ENCODE measurements at places on chromosomes 6 and 20.

DNA sequence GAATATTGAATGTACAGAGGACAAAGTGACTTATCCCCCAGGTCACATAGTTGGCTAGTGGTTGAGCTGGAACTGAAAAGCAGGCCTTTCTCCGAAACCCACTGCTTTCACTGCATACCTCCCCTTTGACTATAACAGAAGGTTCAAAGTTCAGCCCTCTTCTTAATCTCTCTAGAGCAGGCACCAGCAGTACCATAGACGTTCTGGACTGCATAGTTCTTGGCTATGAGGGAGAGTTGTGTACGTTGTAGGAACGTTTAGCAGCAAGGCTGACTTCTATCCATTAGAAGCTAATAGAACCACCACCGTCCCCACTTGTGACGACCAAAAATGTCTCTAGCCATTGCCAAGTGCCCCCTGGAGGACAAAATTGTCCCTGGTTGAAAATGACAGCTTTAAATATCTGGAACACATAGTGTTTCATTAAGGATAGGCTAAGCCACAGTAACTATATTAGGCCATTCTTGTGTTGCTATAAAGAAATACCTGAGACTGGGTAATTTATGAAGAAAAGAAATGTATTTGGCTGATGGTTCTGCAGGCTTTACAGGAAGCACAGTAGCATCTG is 123.8 kb upstream of the MTHFD1L start:
- no peak for DNase-seq

- no peak for DNase-seq
Observed at GRCh38 chr20:24810676-24811407, 138.2 kb upstream of the CST7 start.

GRCh38 chr6:41630946-41631345 is 7.3 kb upstream of the MDFI start:
- no peak for DNase-seq

DNA sequence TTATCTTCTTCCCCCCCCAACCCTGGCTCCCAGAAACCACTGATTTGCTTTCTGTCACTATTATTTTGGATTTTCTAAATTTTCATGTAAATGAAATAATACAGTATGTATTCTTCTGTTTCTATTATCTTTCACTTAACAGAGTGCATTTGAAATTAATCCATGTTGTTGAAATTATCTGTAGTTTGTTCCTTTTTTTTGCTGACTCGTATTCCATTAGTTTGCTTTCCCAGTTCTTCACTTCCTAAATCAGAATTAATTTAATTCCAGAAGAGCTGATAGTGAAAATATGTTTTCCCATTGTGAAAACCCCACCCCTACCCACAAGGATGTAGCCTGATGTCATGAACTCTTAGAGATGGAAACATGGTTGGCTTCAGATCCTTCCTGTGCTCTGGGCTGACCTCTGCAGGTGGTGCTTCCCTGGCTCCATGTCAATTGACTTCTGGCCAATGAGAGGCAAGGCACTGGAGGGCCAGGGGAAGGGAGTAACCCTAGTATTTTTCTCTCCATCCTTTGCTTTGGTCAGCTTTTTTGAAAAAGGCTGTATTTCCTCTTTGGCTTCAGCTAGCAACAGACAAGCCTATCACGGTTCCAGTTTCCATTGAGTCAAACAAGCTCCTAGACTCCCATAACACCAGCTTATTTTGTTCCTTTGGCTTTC is 244.4 kb upstream of the HSF2 start:
- DNase-seq = no peak

DNA sequence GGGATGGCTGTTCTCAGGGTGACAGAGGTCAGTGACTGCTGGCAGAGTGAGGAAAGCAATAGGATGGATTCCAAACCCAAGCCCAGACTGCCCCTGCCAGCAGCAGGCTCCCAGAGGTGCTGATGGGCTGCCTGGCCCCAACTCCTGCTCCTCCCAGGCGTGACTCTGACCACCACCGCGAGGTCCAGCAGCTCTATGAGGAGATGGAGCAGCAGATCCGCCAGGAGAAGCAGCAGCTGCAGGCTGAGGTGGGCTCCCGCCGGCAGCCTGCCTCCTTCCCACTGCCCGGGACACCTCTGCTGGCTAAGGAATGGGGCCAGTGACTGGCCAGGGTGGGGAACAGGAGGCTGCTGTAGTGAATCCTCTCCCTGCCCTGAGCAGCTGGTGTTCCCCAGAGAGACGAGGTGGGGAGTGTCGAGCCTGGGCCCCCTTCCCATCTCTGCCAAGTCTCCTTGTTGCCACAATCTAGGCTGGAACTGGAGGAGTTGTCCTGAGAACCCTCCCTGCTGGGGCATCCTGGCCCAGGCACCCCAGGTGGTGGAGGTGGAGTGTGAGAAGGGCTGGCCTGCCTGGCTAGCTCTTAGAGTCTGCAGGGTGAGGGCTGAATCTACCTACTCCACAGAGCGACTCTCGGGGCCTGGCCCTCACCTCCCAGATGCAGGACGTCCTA is 20.4 kb downstream of the RAB44 start:
- no peak for DNase-seq

DNA sequence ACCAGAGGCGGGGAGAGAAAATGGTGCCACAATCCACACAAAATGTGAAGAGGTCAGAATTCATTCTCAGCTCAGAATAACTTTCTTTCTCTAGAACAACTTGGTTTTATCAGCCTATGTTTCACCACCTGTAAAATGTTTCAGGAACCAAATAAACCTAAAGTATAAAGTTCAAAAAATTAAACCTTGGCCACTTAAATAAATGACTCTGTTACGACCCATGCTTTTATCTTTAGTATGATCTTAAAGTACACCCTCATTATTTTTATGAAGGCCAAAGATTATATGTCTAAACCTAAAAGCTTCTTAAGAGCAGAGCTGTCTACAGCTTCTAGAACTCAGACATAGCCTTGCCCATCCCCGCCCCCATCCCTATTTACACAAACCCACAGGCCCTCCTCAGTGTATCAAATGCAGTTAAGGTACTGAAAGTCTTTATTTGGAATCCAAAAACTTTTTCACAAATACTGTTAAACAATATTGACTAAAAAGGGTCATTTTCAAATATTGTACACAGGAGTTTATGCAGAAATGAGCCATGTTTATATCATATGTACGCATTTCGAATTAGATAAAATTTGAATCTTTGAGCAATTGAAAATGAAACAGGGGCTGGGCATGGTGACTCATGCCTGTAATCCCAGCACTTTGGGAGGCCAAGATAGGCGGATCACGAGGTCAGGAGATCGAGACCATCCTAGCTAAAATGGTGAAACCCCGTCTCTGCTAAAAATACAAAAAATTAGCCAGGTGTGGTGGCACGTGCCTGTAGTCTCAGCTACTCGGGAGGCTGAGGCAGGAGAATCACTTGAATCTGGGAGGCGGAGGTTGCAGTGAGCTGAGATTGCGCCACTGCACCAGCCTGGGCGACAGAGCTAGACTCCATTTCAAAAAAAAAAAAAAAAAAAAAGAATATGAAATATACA is 5.7 kb upstream of the NHSL1 start:
- no peak for DNase-seq

- DNase-seq = no peak
Observed at GRCh38 chr6:4533576-4533975, 242.6 kb upstream of the CDYL start.

DNA sequence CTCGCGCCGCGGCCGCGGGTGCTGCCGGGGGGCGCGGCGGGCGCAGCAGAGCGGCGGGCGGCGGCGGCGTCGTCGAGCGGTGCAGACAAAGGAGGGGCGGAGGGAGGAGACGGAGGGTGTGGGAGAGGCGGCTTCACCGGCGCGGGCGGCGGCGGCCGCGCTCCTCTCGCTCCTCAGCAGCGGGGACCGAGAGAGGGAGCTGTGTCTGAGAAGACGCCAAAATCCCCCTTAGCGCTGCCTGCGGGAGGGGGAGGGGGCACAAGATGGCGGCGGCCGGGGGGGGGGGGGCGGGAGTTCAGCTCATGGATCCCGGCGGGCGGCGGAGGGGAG is 296 bp downstream of the ADNP start:
- no peak for DNase-seq

- no peak for DNase-seq
Observed at GRCh38 chr6:43799551-43800297, 29.7 kb downstream of the VEGFA start.

- no peak for DNase-seq
Observed at GRCh38 chr6:82875573-82876185, 190.0 kb downstream of the UBE3D start.

- DNase-seq = peak; percentile 70
Observed at GRCh38 chr6:33276864-33277662, at the start of gene B3GALT4. Gene B3GALT4, plus strand, starts transcription at chr6:33277123. Its CDS starts 297 bp downstream, at chr6:33277420.

- no peak for DNase-seq
Observed at GRCh38 chr6:90086517-90086916, 192.2 kb downstream of the GJA10 start.

- DNase-seq = no peak
Observed at GRCh38 chr6:150705392-150705791, 105.7 kb downstream of the PLEKHG1 start.

GRCh38 chr6:1850121-1850839 is 240.6 kb downstream of the FOXC1 start:
- DNase-seq = no peak

- DNase-seq = no peak
Observed at GRCh38 chr6:153047386-153047785, 44.9 kb upstream of the MTRF1L start.

DNA sequence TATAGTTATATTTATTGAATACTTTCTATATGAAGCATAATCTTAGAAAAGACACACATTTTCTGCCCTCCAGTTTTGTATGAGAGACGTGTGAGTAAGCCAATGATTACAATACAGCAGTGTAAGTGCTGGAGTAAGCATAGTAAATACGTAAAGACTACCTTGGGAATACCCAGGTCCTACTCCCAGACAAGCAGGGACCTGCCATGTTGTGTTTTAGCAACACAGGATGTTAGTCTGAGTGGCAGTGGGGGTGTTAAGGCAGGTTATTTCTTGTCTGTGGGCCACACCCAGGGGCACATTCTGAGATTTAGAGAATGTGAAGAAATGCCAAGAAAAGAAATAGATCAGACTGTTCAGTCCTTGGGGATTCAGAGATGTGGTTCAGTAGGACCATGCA is 34.3 kb upstream of the RNF144B start:
- DNase-seq = no peak

GRCh38 chr20:46963758-46964617 is 69.3 kb downstream of the EYA2 start:
- no peak for DNase-seq

DNA sequence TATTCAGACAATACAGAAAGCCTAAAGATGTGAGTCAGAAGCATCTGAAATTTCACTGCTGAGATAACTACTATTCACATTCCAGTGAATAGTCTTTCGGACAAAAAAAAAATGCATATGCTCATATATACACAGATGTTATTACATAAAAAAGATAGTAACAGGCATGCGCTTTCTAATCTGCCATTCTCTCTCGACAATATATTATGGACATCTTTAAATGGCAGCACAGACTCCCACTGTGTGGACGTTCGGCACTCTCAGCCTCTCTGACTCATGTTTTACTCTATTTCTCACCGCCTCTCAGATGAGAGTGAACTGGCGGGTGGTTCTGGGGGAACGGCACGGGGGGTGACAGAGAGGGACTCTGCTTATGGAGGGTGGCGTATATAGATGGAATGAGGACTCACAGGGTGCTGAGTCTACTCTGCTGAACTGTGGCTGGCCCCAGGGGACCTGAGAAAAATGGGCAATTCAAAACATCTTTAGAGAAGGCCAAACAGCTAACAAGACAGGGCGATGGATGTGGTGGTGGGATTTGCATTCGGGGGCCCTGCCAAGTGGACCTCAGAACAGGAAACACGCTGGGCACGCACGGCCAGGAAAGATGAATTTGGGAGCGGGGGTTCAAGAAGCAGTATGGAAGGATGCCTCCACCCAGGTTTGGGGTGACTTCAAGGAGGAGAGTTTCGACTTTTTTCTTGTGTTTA is 68.9 kb downstream of the MDGA1 start:
- no peak for DNase-seq

GRCh38 chr6:87982134-87982533 is 65.5 kb upstream of the SPACA1 start:
- DNase-seq = no peak

GRCh38 chr6:45946352-45946751 is 69.3 kb downstream of the CLIC5 start:
- DNase-seq = peak; percentile 45

DNA sequence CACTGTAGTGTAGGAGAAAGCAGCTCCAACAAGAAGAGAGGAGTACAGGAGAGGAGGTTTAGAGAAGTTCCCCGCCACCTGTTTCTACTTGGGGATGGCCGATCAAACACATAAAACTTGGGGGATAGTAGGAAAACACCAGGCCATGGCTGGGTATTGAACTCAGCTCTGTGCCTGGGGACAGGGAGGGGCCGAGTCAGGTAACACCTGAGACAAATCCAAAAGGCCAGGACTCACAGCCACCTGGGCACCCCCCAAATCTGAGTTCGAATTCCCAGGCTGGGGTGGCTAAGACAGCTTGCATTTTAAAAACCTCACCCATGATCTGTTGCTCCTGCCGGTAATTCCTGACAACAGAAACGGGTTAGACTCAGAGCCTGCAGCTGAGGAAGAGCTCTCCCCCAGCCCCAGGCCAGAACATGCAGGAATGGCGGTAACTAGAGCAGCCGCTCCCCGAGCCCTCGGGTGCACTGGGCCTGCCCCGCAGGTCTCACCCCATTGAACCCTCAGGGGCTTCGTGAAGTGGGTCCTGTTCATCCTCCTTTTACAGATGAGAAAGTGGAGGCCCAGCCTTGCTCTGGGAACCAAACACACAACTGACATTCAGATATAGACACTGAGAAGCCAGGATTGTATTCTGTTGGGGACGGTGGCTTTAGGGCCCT is 61.0 kb downstream of the TCP11 start:
- no peak for DNase-seq

DNA sequence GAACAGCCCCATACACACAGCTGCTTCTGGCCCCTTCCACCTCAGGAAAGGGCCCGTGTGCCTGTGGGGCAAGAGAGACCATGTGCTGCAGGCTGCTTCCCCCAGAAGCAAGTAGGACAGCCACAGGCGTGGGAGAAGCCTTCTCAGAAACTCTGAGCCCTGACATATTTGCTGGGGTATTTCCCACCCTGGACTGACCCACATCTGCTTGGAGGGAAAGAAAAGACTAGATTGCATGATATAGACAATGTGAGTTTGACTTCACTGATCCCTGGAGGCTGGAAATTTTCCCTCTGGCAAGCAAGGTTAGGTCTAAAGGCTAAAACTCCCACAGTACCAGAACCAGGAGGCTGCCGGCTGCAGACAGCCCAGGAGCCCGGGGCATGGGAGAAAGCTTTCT is 213.3 kb upstream of the SSTR4 start:
- DNase-seq = no peak

DNA sequence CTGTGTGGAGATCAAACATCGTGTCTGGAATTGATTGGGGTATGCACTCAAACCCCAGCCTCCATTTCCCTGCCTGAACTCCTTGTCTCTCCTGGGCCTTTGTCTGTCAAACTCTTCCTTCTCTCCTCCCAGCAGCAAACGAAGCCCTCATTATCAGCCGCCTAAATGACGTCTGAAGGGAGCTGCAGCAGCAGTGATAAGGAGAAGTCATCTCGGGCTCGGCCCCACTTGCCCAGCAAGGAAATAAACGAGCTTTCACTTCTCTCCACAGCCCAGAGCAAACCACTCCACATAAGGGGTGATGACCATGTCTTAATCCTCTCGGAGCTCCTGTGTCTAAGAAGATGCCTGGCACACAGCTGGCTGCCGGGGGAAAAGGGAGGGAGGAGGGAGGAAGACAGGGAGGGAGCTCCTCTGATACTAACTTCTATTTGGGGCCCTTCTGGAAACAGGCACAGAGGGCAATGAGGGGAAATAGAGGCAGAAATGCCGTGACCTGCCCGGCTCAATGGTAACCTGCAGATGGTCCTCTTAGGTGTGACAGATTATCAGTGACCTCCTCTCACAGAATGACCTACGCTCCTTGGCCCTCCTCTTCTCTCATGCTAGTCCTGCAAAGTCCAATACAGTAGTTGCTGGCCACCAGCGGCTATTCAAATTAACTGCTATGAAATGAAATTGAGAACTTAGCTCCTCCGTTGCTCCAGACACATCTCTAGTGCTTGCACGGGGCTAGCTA is 100.4 kb downstream of the PXDC1 start:
- DNase-seq = no peak

All from hindlimb muscle (tissue), 1 donor.